ENCODE measurements at places on chromosomes 7 and 10.

- no peak for DNase-seq
These were observed 2.1 kb downstream of the CAV1 start for GRCh38 chr7:116526897-116527296.

- DNase-seq: no peak
These were observed 133.4 kb downstream of the JCAD start for GRCh38 chr10:29925771-29926692.

DNA sequence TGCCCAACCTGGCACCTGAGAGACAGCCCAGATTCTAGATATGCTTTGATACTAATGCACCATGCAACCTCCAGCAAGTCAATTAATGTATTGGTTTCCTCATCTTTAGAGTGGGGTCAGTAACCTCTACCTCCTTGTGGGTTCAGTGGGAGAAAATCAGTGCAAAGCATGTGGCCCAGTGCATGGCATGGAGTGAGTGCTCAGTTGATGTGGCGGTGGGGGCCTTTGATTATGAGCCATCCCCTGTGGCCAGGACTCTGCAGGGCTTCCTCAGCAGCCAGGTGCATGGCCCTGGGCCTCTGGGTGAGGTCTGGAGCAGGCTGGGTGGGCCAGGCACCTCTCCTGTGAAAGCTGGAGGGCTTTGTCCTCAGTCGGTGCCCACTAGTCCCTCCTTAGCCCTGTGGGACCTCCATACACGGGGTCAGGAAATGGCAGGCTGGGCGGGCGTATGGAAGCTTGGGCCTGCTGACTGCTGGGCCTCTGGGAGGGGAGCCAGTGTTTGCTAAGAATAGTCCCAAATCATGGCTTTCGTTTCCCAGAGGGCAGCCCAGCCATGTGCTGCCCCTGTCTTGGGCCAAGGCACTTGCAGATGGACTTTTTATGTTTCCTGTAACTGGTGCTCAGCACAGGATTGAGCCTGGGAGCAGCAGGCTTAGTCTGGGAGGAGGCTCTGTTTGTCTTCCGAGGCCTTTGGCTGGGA, 3.4 kb downstream of the PALD1 start:
- no peak for DNase-seq

- no peak for DNase-seq
These were observed 163.8 kb downstream of the RGS10 start for GRCh38 chr10:119378737-119379067.

DNA sequence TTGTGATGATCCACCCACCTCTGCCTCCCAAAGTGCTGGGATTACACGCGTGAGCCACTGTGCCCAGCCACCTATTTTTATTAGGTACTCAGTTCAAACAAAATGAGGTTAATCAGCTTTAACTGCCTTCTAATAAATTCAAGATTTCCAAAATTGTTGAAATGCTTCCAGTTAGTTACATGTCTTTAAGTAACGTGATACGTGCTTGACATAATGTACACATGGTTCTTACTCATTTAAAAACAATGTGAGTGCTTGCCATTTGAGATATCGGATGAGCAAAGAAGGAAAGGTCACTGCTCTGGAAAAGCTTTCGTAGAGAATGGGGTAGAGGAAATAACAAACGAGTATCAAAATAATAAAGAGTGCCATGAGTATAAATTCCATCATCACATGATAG, 83.6 kb downstream of the KMT2E start:
- no peak for DNase-seq

- DNase-seq: no peak
These were observed 39.1 kb downstream of the TASOR2 start for GRCh38 chr10:5723692-5724091.

- DNase-seq: no peak
These were observed 51.5 kb downstream of the VAX1 start for GRCh38 chr10:117086546-117086945.

GRCh38 chr7:79212334-79212733, 241.1 kb downstream of the MAGI2 start:
- DNase-seq: no peak

- DNase-seq: no peak
These were observed 6.5 kb downstream of the CTBP2 start for GRCh38 chr10:125153703-125154490.

DNA sequence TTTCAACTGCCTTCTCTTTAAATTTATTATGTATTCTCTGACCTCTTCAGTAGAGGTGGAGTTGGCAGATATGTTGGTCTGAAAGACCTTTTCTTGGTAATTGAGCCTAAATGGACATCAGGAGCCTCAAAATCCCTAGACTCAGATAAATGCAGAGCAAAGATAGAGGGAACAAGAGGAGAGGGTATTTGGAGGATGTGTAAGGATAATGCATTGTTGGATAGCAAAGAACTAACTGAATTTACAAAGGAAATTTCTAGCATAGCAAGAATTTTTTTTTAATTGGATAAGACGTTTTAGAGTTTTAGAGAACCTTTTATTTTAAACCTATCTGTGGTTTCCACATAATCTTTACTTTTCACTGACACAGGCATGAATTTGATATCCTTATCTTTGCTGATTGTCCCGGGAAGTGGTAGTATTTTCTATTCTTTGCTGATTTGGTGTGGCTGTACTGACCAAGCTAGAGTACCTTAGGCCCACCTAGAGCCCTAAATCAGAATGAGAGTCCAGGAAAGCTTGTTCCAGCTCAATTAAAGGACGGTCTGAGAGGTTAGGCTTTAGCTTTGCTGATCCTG, 91.3 kb downstream of the NRF1 start:
- no peak for DNase-seq

DNA sequence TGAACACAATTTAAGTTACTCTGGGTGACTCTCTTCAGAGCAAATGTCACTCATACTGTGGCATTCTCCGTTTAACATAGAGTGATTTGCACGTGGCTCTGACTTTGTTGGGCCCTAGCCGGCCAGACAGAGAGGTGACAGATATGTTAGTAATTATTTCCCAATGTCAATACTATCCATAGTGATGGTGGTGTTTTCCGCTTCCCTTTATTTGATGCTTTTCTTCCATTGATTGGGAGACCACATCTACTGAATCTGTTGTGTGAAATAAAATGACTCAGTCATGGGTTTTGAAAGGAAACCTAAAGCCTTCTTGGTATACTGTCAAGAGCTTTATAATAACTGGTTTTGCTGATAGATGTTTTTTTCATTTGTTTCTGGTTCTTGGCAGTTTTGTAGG, 7.4 kb downstream of the AVL9 start:
- no peak for DNase-seq

- DNase-seq: no peak
These were observed 53.7 kb downstream of the TAF3 start for GRCh38 chr10:7872041-7872442.

GRCh38 chr10:125502276-125502675, 180.7 kb downstream of the TEX36 start:
- no peak for DNase-seq

DNA sequence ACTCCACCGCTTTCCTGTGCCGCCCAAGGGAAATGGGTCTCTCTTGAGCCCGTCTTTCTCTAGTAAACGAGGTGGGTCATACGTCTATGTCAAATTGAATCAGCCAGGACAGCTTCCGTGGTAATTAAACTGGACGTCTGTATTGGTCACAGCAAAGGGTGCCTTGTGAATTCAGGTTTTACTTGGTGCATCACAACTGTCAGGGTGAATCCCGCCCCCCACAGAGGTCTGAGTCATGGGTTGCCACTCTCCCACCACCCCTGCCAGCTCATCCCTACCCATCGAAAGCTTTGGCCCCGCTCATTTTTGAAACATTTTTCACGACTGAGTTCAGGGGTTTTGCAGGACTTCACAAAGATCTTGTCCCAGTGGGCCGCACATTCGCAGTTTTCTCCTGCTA, 8.0 kb upstream of the SP8 start:
- DNase-seq: no peak

DNA sequence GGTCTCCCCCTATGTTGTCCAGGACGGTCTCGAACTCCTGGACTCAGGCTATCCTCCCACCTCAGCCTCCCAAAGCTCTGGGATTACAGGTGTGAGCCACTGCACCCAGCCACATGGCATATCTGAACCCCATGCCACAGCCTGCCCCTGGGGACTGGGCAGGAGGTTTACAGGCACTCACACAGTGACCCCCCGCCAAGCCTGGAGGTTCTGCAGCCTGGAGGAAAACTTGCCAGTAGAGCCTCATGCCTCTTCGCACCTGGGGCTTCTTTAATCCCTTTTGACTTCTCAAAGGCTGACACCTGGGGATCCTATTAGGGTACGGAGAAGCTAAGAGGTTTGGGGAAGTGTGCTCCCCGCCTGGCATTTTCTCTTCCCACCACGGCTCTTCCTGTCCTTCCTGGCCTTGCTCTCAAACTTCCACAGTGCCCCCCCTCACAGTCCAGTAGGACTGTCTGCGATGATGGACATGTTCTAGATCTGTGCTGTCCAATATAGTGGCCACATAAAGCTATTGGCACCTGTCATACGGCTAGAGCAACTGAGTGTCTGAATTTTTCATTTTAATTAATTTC, 11.4 kb upstream of the KCP start:
- no peak for DNase-seq

GRCh38 chr10:115606741-115607140, 513.6 kb downstream of the ATRNL1 start:
- no peak for DNase-seq
